AML-193 (cell line): ENCODE measurements at places on chromosomes 6 and 20.
A peak's percentile ranks its signal among the peaks of the same experiment; 100 is the strongest.

- DNase-seq, result peak; percentile 57
Measured at GRCh38 chr6:157381631-157382621, 936 bp downstream of the ZDHHC14 start.

- peak; percentile 96 for DNase-seq
Measured at GRCh38 chr6:81808851-81809570, 56.5 kb upstream of the TENT5A start.

DNA sequence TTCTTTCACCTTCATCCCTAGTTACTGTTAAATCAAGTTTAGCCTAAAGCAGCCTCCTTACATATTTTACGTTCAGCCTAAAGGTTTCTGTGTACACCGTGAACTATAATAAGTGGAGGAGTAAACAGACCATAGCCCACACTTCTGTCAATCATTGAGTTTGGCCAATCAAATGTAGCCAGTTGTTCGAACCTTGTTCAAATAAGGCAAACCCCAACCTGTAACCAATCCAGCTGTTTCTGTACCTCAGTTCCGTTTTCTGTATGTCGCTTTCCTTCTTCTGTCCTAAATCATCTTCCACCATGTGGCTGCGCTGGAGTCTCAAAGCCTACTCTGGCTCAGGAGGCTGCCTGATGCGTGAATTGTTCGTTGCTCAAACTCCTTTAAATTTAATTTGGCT lies 1.8 kb upstream of the FBXO30 start:
- peak; percentile 25 for DNase-seq

GRCh38 chr6:46284475-46284874 lies 113.7 kb upstream of the ENPP5 start:
- no peak for DNase-seq

DNA sequence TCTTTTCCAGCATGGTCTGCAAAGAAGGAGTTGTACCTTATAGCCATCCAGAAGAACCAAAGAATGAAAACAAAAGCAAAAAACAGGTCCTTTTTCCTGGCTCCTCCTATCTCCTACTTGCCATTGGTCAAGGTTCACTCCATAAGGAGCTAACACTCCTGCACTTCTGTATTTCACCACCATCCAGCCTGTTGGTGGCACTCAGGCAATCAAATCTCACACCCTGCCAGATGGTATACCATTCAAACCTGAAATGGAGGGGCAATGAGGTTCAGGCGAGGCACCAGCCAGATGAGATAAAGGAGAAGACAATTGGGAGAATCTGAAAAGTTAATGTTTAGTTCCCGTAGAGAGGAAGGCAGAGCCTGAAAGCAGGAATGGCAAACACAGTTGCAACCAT lies 203.8 kb downstream of the ALDH8A1 start:
- no peak for DNase-seq

DNA sequence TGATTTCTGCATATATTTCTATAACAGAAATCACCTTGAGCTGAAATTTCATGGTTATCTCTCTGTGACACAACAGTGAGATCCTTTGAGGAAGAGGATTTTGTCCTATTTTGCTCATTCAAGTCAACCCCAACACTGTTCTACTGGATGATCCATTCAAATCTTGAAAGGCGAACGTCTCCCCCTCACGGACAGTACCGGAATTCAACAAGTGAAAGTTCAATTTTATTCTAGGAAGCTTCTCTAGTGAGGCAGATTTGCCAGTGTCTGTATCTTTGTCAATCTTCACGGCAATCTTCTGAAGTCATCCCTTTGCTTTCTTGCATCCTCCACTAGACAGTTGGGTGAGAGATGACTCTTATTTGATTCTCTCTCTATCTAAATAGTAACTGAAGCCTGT lies 91.7 kb upstream of the PDE7B start:
- DNase-seq, result no peak

- no peak for DNase-seq
Measured at GRCh38 chr6:105838171-105838570, 248.0 kb upstream of the PRDM1 start.

DNA sequence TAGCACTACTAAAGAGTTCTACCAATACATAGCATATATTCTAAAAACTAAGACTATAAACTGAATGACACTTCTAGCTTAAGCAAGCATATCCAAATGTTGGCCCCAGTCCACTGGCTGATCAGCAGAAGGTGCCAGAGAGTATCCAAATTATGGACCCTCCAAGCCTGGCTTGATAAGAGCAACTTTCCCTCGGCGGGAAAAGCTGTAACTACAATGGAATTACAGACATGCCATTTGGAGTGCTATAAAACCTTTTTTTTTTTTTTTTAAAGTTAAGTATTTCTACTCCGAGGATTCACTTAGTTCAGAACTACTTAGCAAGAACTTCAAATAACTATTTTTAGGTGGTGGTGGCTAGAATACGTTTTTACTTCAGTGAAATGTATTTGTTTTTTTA lies 94.6 kb downstream of the EPB41L2 start:
- DNase-seq, result no peak

- no peak for DNase-seq
Measured at GRCh38 chr6:147707524-147707923, 199.0 kb downstream of the SAMD5 start.

DNA sequence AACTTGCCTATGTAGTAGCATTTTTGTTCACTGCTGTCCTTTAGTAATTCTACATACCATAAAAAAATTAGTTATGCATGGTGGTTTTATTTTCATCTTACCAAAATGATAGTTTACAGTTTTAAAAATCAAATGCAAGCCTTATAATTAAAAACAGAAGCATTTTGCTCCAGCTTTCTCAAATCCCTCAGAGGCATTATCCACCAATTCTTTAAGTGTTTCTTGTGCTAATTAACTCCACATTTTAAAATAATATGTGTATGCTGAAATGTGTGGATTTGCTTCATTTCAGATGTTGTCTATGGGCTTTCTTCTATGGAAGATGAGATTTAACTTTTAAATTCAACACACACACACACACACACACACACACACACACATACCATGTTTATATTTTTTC lies 49.3 kb downstream of the PCSK2 start:
- no peak for DNase-seq

GRCh38 chr20:44075191-44075949 lies 111.6 kb downstream of the JPH2 start:
- DNase-seq, result no peak

DNA sequence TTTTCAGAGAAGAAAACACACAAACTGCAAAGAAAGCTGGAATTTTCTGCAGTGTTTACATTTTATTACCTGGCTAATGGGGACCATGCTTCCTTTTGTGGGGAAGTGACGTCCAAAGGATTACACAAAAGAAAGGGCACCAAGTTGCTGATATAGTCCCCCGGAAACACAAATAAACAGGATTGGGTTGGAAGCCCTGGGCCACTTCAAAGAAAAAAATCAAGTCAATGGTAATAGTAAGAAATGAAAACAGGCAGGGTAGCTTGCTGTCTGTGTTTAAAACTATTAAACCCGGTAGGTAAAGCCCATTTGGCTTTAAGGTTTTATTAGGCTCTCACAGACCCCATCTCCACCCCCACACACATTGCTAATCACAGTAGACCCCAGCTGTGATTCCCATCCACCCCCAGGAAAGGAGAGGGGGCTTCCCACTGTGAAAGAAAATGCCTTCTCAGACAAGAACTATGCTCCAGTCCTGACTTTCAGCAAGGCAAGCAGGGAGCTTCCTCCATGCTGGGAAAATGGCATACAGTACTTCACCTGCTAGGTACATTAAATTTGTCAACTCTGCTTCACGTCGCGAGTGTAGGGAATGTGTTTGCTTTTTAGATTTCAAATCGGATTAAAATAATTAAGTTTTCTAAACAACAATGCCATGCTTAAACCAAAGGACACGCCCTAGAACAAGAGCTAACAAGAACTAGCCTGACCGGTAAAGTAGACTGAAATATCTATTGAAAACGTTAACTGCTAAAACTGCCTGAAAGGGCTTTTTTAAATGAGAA lies 1.1 kb downstream of the PERP start:
- DNase-seq, result no peak

GRCh38 chr6:11168091-11168635 lies 56.6 kb upstream of the ERVFRD-1 start:
- DNase-seq, result no peak

DNA sequence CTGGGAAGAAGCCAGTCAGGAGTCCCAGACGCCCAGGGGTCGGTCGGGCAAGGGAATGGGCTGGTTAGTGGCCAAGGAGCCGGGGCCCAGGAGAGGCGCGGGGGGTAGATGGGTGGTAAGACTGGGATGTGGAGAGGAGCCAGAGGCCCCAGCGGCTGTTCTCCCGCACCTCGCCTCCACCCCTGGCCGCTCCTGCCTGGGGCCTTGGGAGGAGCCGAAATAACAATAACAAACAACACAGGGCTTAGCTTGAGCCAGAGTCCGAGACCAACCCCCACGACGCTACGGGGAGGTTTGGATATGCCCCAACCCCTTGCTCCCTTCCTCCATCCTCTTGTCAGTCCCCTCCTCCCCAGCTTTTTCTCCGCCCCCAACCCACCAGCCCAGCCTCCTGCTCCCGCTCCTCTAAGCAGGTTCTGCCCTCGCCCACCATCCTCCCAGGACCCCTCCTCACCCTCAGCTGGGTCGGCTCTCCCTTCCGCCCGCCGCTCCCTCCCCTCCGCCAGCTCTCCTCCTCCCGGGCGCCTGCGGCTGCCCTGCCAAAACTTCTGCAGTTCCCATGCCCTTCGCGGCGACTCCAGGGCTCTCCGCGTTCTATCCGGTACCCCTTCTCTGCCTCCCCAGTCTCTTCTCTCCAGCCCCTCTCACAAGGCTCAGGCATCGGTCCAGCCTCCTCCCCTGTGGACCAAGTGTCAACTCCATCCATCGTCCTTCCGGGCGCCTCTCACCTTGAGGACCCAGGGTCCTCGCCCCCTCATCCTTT lies 1.1 kb downstream of the RNF39 start:
- DNase-seq, result no peak

GRCh38 chr6:137923866-137924653 lies 57.0 kb downstream of the TNFAIP3 start:
- peak; percentile 33 for DNase-seq

DNA sequence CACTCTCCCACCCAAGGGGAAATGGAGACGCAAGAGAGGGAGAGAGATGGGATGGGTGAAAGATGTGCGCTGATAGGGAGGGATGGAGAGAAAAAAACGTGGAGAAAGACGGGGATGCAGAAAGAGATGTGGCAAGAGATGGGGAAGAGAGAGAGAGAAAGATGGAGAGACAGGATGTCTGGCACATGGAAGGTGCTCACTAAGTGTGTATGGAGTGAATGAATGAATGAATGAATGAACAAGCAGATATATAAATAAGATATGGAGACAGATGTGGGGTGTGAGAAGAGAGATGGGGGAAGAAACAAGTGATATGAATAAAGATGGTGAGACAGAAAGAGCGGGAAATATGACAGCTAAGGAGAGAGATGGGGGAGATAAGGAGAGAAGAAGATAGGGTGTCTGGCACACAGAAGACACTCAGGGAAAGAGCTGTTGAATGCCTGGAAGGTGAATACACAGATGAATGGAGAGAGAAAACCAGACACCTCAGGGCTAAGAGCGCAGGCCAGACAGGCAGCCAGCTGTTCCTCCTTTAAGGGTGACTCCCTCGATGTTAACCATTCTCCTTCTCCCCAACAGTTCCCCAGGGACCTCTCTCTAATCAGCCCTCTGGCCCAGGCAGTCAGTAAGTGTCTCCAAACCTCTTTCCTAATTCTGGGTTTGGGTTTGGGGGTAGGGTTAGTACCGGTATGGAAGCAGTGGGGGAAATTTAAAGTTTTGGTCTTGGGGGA lies 754 bp downstream of the TNF start:
- no peak for DNase-seq

DNA sequence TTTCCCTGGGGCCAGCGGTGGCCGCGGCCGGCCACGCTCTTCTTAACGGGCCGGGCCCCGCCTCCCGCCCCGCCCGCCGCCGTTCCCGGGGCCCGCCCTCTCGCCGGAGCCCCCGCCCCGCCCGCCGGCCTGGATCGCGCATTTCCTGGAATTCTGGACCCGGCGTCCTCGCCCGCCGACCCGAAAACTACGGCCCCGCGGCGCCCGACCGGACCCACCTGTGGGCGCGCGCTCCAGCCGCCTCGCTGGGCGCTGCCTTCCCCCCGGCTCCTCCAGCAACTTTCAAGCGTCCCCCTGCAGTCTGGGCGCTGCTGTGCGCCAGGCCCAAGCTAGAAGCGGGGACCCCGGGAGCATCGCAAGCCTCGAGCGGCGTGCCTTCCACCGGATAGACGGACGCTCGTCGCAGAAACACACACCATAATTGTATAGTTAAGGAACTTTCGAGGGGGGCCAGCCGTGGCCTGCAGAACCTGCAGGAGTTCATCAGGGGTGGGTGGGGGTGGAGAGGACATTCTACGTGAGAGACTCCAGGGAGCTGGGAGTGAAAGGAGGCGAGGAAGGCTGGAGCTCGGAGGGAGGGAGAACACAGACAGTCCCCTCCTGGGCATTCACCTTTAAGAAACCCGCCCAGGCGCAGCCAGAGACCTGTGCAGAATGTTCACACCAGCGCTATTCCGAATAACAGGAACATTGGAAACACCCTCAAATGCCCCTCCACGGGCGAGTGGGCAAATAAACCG lies at the start of gene ADA:
Gene ADA, minus strand, starts transcription at position 16 of the 740 bp plus-strand sequence. CDS start 92 bp downstream, outside the sequence.
- peak; percentile 25 for DNase-seq

DNA sequence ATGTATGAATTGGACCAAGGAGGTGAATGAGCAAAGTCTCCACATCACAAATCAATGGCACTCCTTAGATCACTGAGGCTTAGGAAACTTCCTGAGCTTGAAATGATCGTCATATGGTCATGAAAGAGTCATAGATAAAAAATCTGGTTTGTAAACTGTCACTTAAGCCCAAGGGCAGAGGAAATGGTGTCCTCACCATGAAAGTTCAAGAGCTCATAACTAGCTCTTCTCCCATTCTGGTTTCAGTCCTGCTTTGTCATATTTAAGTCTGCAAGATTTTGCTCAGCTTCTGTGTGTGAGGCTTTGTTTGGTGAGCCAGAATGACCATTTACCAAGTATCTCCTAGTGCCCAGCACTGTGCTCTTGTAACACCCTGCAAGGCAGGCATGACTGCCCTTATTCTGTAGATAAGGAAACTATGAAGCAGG lies 60.5 kb downstream of the GJA10 start:
- DNase-seq, result no peak

DNA sequence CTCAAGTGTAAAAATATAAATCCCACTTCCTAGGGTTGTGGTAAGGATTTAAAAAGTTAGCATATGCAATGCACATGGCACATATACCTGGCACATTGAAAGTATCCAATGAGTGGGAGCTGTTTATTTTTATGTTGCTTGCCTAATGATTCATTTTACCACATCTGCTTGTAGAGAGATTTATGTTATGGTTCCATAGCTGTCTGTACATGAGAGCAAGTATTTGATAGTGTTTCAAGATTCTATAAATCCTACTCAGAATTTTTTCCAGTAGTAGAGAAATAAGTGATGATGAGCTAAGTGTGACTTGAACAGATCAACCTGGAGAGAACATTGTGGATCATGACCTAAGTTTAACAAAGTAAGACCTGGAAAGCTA lies 125.3 kb upstream of the SPTLC3 start:
- DNase-seq, result no peak
